ENCODE measurements at places on chromosomes 7 and 10. TPM values are rescaled to one million over a fixed set of nuclear protein-coding genes. Genes with fewer than 3 reads are reported as not detected.

- DNase-seq: no peak
These were observed 205.2 kb upstream of the SVIL start for GRCh38 chr10:29839826-29840515.

DNA sequence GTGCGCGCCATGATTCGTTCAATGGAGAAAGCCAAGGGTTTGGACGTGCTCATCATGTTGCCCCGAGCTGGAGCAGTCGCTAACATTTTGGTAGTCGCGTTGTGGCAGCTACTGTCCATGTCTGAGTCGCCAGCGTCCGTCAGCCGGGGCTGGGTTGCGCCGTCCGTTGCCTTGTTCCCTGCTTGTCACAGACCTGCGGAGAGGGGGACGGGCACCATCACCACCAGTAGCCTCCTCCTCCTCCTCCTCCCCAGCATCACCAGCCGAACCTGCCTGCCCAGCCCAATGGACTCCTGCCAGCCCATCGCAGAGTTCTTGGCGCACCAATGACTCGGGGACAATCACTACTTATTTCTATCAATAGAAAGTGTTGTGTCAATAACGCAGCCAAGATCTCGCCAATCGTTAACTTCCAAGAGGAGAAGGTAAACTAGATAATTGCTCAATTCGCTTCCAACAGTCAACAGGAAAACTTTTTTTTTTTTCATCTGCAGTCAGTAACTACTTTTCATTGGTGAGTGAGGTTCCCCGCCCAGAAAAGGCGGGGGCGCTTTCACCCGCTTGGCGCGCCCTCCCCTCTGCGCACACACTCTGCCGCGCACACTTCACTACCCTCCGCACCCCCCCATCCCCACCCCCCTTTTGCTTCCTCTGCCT, at the start of gene FEZF1:
Gene FEZF1, minus strand, starts transcription at position 432 of the 657 bp plus-strand sequence. Its CDS starts 313 bp downstream, at position 119.
- DNase-seq: no peak

DNA sequence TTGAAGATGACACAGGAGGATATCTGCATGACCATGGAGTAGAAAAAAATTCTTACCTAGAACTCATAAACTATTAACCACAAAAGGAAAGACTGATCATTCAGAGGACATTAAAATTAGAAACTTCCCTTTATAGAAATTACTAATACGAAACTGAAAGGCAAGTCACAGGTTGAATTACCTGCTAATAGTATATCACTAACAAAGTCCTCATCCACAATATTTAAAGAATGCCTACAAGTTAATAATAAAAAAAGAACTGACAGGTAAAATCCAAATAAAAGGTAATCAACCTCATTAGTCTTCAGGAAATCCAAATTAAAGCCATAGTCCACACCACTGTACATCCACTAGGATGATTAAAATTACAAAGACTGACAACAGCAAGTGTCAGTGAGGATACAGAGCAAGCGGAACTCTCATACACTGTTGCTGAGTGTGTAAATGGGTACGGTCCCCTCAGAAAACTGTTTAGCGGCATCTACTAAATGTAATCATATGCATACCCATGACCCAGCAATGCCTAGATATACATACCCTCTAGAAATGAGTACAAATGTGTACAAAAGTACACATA, 71.2 kb downstream of the ARHGAP21 start:
- DNase-seq: no peak

DNA sequence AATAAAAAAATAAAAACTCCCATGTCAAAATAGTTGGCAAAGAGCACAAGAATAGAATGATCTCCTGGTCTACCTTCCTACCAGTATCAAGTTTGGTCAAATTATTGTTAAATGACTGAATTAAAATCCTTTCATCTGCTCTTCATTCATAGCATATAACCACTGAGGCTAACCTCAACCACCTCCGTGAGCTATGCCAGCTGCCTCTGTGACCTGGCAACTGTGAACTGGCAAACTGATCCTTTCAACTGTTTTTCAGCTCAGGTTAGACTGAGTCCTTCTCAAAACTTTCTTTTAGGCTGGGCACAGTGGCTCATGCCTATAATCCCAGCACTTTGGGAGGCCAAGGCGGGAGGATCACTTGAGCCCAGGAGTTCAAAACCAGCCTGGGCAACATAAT, 36.1 kb downstream of the NUDCD3 start:
- DNase-seq: no peak

GRCh38 chr7:114941692-114942091, 19.8 kb downstream of the MDFIC start:
- DNase-seq: no peak

GRCh38 chr10:71502190-71502589, 105.5 kb downstream of the CDH23 start:
- no peak for DNase-seq

GRCh38 chr10:36452851-36453250, 672.5 kb upstream of the ANKRD30A start:
- DNase-seq: no peak

DNA sequence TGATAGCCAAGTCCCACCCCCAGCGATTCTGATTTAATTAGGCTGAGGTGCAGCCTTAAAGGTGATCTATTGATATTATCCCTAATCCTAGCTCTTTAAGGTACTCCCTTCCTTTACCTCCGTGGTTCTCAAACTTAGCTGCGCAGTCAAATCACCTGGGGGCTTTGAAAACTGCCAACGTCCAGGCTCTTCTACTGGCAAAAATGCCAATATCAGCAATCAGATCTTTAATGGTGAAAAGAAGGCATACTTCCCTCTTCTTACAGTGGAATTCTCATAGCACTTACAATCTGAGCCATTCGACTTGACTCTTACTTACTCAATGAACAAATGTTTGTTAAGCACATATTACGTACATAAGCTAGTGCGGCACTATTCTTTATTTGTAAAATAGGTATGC, 704 bp upstream of the SLC35B4 start:
- no peak for DNase-seq

Gene CYP26C1
- polyA plus RNA-seq: not detected

Gene C10orf71
- 6.6 TPM for polyA plus RNA-seq

Gene MMD2
- not detected for polyA plus RNA-seq

Data from heart left ventricle (tissue), 16 donors.